ENCODE measurements at places on chromosomes 7 and 10.

DNA sequence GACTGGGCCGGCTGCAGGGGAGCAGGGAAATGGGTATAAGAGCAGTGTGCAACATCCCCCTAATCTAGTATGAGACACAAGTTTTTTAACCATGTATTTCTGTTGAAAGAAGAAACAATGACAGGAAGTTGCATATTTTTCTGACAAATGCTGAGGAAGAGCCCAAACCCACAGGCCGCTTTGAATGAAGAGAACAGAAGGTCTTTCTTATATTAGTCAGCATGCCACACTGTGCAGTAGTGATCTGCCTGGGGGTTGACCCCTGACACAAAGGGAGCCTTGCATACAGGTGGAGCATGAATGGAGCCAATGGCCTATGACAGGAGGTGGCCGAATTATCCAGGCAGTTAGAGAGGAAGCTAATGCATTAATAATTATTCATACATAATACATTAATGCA lies 518.3 kb downstream of the PLXDC2 start:
- DNase-seq = no peak

- DNase-seq = no peak
Measured at GRCh38 chr10:33248638-33249037, 85.8 kb downstream of the NRP1 start.

DNA sequence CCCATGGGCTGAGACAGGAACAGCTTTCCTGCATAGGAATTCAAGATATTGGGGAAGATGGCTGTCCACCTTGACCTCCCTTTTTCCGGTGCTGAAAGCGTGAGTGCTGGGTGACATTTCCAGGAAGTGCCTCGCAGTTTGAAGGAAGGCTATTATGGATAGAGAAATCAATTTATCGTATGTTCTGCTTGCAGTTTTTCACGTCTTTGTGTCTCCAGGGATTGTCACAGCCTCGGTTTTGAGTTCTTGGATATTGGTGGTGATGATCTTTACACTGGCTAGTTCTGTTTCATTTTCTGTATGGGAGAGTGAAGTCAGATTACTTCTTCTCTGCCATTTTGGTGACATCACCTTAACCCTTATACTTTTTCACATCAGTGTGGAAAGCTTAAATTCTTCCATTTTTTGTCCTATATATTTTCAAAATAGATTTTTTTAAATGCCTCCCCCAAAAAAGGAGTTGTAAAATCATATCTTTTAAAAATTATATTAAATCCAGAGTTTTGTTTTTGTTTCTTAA lies 102.5 kb upstream of the APBB1IP start:
- DNase-seq = no peak

- DNase-seq = no peak
Measured at GRCh38 chr10:131819241-131820072, 81.4 kb upstream of the PPP2R2D start.

DNA sequence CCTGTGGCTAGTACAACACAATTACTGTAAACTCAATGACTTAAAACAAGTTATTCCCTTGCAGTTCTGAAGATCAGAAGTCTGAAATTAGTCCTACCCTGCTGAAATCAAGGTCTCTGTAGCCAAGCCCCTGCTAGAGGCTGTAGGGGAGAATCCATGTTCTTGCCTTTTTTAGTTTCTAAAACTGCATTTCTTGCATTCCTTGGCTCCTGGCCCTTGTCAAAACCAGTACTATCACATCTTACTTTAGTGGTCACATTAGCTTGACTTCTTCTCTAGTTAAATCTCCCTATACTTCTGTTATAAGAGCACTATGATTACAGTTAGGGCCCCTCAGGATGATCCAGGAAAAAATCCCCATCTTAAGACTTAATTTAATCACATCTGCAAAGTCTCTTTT lies 567.0 kb downstream of the GFRA1 start:
- DNase-seq = no peak

DNA sequence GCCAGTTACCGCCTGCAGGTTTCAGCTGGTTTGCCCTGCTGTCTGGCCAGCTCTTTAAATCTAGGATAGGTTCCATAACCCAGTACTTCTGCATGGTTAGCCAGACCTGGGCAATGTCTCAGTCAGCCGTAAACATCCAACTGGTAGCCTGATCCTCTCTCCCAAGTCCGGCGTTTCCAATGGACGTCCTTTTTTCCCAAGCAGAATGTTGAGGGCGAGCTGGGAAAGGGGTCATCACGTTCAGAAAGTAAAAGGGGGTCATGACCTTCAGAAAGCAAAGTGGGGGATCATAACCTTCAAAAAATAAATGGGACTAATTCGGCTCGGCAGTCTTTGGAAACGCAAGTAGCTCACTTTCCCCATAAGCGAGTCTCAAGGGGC lies 430 bp downstream of the PON3 start:
- DNase-seq = no peak

- DNase-seq = no peak
Measured at GRCh38 chr7:8724080-8724718, 290.8 kb downstream of the NXPH1 start.

GRCh38 chr7:132061937-132062336 lies 505.5 kb upstream of the PODXL start:
- DNase-seq = no peak
